Stimulated activated naive CD4-positive, alpha-beta T cell treated with Interleukin-2 at 50 U/mL for 16 hours (primary cell): ENCODE measurements at places on chromosomes 11 and 22.

GRCh38 chr11:64929625-64930024, 5.1 kb downstream of the PPP2R5B start:
- DNase-seq = no peak

DNA sequence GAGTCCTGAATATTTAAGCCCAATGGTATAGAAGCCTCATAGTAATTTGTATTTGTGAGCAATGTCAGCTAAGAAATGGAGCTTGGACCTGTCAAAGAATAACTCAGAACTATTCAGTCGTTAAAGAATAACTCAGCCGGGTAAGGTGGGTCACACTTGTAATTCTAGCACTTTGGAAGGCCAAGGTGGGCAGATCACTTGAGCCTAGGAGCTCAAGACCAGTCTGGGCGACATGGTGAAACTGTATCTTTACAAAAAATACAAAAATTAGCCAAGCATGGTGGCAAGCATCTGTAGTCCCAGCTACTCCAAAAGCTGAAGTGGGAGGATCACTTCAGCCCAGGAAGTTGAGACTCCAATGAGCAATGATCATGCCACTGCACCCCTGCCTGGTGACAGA, 1526.5 kb downstream of the LRRC4C start:
- DNase-seq = no peak

GRCh38 chr11:79179087-79179486, 261.7 kb downstream of the TENM4 start:
- no peak for DNase-seq

DNA sequence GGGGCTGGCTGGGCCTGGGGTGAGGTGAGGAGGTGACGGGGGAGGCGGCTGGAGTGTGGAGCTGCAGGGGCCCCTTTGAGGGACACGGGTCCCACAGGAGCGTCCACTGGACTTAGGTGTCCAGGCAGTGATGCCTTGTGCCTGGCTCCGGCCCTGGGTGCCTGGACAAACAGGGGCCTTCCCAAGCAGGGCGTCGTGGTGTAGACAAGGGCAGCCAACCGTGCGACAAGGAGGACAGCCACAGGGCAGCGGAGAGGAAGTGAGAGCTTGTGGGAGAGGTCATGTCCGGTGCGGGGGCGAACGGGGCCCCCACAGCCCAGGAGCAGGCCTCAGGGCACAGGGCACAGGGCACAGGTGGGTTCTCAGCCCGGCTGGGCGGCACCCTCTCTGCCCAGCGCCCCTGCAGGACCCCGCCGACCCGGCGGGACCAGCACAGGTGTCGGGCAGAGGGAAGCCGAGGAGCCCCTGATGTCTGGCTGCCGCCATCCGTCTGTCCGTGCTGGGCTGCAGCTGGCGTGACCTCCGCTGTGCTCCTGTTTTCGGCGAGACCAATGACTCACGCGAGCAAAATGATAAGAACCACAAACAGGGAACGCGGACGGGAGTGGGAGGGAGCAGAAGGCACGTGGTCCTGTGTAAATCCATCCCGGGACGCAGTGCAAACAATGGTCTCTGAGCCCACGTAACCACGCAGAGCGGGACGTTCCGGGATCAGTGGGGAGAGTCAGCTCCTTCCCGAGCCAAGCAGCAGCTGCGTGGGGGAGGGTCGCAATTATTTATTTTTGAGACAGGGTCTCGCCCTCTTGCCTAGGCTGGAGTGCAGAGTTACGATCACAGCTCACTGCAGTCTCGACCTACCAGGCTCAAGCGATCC, 49.1 kb upstream of the A4GALT start:
- DNase-seq = no peak

GRCh38 chr11:46696212-46696558, 4.2 kb downstream of the ARHGAP1 start:
- DNase-seq = no peak
